ENCODE measurements at places on chromosomes 3 and 15.
A peak's percentile ranks its signal among the peaks of the same experiment; 100 is the strongest.

DNA sequence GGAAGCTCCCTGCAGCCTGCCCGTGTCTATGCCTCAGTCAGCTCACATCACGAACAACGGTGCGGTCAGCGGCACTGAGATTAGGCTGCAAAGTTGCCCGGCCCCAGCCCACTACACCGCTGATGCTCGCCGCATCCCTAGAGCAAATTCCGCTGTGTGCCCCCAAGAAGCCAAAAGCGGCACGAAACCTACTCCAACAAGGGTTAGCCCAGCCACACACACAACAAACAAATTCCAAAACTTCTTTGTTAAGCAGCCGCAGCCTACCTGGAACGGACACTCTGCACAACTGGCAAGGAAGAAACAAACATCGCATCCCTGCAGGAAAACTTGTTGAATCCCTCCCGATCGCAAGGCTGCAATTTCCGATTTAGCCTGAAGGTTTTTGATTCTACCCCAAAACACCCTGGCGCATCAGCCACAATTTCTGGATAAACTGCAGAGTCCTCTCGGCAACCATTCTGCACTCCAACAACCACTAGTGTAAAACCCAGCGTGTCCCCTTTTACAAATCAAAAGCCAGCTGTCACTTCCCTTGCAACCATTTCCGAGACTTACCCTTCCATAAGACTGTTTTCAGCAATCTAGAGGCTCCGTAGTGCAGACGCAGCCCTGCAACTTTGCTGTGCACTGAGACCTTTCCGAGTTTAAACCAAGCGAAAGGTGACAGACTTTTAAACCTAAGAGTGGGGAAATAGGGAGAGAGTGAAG, 449 bp downstream of the ROBO1 start:
- DNase-seq = no peak

- no peak for DNase-seq
These were observed 589.7 kb upstream of the KCNMB2 start for GRCh38 chr3:177946497-177946896.

GRCh38 chr15:93974804-93975481, 256.4 kb upstream of the MCTP2 start:
- DNase-seq = no peak

GRCh38 chr3:50652709-50653108, 22.0 kb upstream of the DOCK3 start:
- no peak for DNase-seq

- DNase-seq = no peak
These were observed 29.4 kb downstream of the CD200R1L start for GRCh38 chr3:112817271-112817670.

GRCh38 chr3:148101061-148101460, 596.6 kb upstream of the AGTR1 start:
- no peak for DNase-seq

- no peak for DNase-seq
These were observed 16.8 kb upstream of the SLC6A1 start for GRCh38 chr3:10975695-10976234.

DNA sequence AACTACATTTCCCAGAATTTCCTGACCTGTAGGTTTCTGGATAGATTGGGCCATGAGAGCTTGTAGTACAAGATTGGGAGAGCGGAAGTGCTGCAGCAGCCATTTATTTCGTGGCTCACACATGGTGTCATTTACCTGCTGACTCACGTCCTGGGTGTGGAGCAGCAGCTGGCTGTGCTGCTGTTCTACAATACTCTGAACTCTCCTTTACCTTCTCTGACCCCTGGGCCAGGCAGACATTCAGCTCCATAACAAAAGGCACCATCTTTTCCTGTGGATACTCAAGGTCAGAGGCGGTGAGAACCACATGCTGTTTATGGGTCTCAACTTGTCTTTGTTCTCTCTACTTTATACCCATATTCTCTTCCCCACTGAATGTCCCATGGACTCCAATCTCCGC, 490.2 kb downstream of the IGSF11 start:
- DNase-seq = no peak

- no peak for DNase-seq
These were observed 38.8 kb downstream of the CBLB start for GRCh38 chr3:105829871-105830622.

GRCh38 chr3:9649791-9650521, 651 bp downstream of the MTMR14 start:
- no peak for DNase-seq

- no peak for DNase-seq
These were observed 283.8 kb downstream of the C3orf38 start for GRCh38 chr3:88433568-88433967.

DNA sequence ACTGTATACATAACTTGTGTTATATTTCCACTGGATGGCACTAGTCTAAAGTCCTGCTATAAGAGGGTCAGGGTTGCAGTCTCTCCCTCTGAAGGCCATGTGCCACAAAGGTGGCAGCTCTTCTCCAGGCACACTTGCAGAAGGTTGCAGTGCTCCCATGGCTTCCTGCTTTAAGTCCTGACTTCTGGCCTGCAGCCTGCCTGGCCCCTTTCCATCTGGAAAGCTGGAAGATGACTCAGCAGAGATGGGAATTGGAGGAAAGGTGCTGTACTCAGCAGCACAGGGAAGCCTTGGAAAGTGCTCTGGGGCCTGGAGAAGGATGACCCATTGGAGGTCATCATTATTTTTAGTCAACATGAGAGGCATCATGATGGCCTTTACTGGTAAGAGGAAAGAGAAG, 40.9 kb upstream of the MRPL3 start:
- DNase-seq = peak; percentile 51

GRCh38 chr3:103006526-103007183, 571.8 kb downstream of the ZPLD1 start:
- no peak for DNase-seq

DNA sequence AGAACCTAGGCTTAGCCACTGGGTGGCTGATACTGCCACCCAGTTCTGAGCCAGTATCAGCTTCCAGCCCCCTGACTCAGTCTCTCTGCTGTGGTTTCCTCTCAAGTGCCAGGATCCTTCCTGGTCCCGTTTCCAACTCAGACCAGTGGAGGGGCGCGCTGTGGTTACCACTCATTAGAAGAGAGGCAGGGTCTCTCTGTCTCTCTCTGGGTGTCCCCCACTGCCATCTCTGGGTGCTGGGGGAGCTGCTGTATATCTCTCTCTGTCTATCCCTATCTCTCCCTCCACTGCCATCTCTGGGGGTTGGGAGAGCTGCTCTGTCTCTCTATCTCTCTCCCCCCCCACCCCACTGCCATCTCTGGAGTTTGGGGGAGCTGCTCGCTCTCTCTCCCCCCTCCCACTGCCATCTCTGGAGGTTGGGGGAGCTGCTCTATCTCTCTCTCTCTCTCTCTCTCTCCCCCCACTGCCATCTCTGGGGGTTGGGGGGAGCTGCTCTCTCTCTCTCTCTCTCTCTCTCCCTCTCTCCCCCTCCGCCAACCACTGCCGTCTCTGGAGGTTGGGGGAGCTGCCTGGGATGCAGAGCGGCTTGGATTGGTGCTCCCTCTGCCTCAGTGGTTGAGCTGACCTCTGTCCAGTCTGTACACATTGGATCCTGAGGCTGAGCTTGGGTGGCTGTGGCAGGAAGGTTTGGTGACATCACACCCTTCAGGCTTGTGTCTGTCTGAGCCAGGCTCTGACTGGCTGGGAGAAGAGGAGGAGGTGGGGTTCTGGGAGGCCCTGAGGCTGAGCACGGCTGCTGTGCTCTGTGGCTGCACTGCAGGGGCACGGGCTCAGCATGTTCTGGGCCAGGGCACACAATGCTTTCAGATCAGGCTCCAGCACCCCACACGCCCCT, 98.9 kb downstream of the APBA2 start:
- peak; percentile 17 for DNase-seq

GRCh38 chr3:188471723-188472122, 317.8 kb downstream of the LPP start:
- DNase-seq = no peak

GRCh38 chr15:99100245-99101173, 4.4 kb upstream of the SYNM start:
- no peak for DNase-seq

DNA sequence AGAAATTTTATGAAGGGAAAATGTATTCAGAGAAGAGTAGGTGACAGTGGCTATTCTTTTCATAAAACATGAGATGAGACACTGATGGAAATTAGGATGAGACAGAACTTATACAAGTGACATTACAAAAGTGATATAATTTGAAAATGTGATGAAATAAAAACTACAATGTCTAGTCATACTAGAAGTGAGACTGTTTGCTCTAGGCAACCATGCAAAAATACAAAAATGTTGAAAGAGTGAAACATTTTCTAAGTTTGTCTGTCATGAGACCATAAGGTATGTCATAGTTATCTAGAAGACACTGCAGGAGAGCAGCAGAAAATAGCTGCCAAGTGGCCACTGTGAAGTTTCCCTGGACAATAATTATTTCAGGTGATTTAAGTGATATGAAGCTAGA, 459.5 kb downstream of the DIPK2A start:
- DNase-seq = no peak

- DNase-seq = no peak
These were observed 9.7 kb downstream of the WDR5B start for GRCh38 chr3:122406198-122406597.

- no peak for DNase-seq
These were observed 176.9 kb downstream of the FRMD5 start for GRCh38 chr15:44018151-44018550.

DNA sequence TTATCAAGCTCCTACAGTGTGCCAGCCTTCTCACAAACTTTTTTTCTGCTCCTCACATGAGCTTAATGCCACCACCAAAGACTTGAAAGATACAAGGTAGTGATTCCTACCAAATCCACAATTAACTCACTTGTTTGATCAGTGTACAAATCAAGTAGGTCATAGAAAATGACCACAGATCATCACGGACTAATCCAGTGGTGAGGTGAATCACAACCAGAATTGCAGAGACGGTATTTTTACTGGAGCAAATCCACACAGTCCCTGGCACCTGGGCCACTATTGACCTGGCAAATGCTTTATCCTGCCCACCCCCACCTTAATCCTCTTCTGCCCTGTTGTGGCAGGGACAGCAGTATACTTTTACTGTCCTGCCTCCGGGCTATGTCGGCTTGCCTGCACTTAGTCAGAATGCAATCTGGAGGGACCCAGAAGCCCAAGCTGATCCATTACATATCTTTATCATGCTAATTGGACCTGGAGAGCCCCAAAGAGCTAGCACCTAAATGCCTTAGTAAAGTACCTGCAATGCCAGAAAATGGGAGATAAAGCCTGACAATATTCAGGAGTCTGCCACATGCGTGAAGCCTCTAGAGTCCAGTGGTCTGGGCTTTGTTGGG, 83.9 kb upstream of the CDV3 start:
- no peak for DNase-seq

DNA sequence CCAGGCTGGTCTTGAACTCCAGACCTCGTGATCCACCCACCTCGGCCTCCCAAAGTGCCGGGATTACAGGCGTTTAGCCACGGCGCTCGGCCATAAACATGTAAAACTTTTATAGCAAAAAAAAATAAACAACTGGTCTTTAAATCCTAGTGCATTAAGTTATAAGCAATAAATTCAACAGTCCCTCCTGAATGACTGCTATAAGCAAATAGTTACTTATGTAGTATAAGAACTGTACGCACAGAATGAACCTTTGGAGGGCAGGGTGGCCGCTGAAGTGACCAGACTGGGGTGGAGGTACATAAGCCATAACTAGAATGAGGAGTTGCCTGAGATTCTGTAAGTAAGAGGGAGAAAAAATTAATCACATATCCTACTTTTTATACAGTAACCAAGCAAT, 12.6 kb downstream of the CCDC14 start:
- DNase-seq = no peak

- peak; percentile 31 for DNase-seq
These were observed 159.2 kb downstream of the MEGF11 start for GRCh38 chr15:66094331-66094730.

GRCh38 chr3:11904157-11904556, 57.5 kb upstream of the TAMM41 start:
- DNase-seq = no peak

GRCh38 chr3:46731795-46732194, 14.1 kb upstream of the PRSS50 start:
- no peak for DNase-seq

- no peak for DNase-seq
These were observed 3.7 kb downstream of the SHQ1 start for GRCh38 chr3:72844436-72844993.

DNA sequence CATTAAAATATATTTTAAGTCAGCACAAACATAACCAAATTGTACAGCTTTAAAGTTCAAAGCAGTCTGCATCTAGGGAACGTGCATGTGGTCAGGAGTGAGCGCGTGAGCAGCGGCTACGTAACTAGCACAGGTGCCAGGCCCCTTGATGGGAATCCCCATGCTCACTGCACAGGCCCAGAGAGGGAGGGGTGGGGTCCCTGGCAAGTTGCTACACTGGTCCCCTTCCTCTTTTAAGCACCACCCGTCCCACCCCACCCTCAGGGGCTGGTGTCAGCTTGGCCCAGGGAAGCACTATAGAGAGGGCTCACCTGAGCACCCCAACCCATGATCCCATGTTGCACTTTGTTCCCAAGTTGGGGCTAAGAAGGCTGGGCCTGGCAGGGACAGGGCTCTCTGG, 835 bp upstream of the GMPPB start:
- no peak for DNase-seq

GRCh38 chr15:98514034-98514622, 134.2 kb upstream of the IGF1R start:
- no peak for DNase-seq

- DNase-seq = no peak
These were observed 451.5 kb downstream of the FGF12 start for GRCh38 chr3:192275741-192276355.

GRCh38 chr3:196057760-196058331, 24.0 kb downstream of the TFRC start:
- DNase-seq = no peak

- DNase-seq = no peak
These were observed 264.2 kb downstream of the ROBO2 start for GRCh38 chr3:77303955-77304699.

- peak; percentile 65 for DNase-seq
These were observed 70.5 kb upstream of the ATP10A start for GRCh38 chr15:25933456-25934158.

DNA sequence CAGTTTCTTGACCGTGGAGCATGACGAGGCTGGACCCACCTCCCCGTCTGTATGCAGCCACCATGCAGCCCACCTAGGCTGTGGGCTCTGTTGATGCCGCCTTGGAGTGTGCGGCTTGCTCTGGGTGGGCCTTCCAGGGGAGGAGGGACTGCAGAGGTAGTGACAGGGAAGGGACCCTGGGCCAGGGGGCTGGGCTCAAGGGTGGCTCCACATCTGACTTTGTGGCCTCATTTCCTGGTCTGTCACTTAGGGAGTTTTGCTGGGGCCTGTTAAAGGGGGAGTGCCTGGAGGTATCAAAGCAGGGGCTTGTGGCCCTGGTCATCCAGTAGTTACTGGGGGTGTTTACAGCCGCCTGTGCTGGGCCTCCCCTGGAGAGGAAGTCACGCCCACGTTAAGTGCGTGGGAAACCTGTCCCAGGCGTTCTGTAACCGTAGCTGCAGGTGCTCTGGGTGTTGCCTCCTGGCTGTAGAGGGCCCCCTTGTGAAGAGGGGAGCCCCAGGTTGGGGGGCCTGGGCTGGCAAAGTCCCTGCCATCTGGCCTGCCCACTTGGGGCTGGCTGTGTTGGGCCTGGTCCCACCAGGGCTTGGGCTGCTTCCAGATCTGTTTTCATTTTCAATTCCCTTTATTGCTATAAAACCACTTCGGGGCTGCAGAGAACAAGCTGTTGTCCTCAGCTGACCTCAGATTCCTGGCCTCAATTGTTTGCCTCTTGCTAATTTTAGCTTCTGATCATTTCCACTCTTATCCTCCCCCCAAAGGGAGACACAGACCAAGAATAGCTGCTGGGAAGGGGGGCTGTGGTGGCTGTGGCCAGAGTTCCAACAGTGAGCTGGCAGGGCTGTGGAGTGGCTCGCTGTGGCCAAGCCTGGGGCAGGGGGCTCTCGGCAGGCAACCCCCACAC, 26.5 kb downstream of the KLF13 start:
- no peak for DNase-seq

GRCh38 chr3:46280105-46280797, 38.0 kb downstream of the CCR3 start:
- DNase-seq = no peak

Measured in breast epithelium (tissue), 4 donors.